ENCODE measurements at places on chromosomes 11 and 22. TPM values are rescaled to one million over a fixed set of nuclear protein-coding genes. Genes with fewer than 3 reads are reported as not detected.

DNA sequence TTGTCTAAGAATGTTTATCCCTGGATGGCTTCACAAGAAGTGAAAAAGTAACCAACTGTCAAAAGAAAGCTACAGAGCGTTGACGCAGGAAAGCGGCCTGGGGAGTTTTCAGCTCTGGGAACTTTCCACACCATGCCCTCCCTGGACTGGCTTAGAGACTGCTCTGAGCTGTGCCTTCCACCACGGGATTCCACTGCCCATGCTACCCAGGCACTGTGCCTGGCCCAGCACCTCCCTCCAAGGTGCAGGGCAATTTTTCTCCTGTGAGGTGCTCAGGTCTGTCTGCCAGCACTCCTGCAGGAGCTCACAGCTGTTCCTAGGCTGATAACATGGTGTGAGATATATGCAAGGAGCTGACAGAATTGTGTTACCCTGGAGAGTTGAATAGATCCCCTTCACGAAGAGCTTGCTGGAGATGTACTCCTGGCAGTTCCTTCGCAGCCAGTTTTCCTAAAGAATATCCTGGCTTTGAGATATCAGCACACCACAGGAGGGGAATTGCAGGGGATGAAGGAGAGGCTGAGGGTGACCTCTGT is 258.3 kb upstream of the B3GAT1 start:
- H3K36me3 ChIP-seq, result no peaks in the 10 kb centered on the region
- H3K27me3 ChIP-seq, result no peaks in the 10 kb centered on the region
- no peak for DNase-seq
- no peaks in the 10 kb centered on the region for H3K4me1 ChIP-seq
- no peak overlapping the region for H3K4me3 ChIP-seq
- no peak overlapping the region for H3K27ac ChIP-seq

- peak overlapping the region; percentile 87 for H3K27ac ChIP-seq
- H3K4me1 ChIP-seq, result peaks cover 64% of the 10 kb centered on the region
- H3K36me3 ChIP-seq, result no peaks in the 10 kb centered on the region
- DNase-seq, result no peak
- peak overlapping the region; percentile 81 for H3K4me3 ChIP-seq
Observed at GRCh38 chr11:46917109-46917761, 1.1 kb downstream of the LRP4 start.

DNA sequence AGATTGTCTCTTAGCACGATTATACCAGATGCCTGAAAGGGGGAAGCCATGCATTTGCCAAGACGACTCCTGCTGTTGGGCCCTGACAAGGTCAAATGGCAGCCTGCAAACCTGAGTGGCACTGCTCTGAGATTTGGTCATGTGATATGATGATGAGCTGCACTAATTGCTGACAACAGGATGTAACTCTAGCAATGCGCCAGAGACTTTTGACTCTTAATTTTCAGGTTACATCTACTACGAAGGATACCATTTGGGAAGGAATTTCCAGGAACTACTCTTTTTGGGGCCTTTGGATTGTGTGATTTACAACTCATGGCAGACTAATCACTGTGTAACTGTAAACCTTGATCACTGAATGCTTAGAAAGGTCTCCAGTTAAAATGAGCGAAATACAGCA is 13.1 kb downstream of the TREH start:
- no peak overlapping the region for H3K27ac ChIP-seq
- no peak for DNase-seq
- no peaks in the 10 kb centered on the region for H3K4me1 ChIP-seq
- no peak overlapping the region for H3K4me3 ChIP-seq
- H3K27me3 ChIP-seq, result no peaks in the 10 kb centered on the region

DNA sequence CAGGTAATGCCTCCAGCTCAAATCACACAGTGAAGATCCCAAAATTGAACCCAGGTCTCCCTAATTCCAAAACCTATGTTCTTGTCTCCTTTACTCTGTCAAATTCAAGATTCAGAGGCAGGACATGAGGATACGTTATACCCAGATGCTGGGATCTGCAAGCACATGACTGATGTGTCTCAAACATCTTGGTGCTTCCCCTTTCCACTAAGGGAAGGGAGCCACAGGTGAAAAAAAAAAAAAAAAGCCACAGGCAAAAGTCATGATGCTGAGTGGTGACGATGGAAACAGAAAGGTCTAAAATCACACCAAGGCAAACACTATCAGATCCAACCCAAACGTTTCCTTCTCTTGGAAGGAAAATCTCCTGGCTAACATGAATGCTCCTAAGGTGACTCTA is 24.0 kb downstream of the ABTB2 start:
- H3K36me3 ChIP-seq, result no peaks in the 10 kb centered on the region
- H3K4me1 ChIP-seq, result peaks cover 26% of the 10 kb centered on the region
- H3K27ac ChIP-seq, result no peak overlapping the region
- no peaks in the 10 kb centered on the region for H3K27me3 ChIP-seq

DNA sequence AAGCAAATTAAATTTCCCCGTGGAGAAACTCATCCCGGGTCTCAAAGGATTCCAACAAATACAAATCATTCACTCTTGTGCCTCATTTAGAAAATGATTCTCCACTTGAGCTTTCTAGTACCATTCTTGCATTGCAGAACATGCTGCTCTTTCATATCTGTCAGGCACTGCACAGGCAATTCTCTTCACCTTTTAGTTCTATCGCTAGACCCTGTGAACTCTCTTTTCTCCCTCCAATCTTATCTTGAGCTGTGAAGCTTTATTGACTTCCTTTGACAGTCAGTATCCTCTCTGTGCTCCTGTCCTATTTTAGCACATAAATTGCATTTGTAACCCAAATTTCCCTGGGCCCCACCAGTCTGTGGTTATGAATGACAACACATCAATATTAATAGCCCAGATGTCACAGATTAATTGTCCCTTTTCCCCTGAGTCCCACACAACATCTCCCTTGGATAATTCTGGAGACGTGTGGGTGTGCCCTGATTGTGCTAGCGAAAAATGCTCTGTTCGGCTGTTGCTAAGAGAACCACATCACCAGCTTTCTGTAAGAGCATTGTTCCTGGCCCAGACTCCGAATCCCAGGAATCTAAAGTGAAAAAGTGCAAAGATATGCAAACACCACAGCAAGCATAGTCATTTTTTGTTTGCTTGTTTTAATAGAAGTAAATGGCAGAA is 22.4 kb upstream of the SC5D start:
- H3K27ac ChIP-seq, result no peak overlapping the region
- H3K27me3 ChIP-seq, result peaks cover 13% of the 10 kb centered on the region
- no peaks in the 10 kb centered on the region for H3K4me1 ChIP-seq
- no peak overlapping the region for H3K4me3 ChIP-seq

DNA sequence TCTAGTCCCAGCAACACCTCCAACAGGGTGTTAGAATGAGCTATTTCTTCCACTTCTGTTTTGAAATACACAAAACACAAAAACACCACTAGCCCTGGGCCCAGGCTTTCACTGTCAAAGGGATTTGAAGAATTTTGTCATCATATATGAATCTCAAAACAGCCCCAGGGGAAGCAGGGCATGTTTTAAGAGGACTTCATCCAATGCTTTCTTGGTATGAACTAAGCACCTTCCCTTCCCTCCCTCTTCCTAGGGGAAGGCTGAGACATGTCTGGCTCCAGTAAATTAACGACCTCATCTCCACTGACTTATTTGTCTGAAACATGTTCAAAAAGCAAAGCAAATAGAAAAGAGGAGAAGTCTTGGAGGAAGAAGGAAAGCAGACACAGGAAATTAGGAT is 75.7 kb upstream of the INCENP start:
- H3K36me3 ChIP-seq, result no peaks in the 10 kb centered on the region
- no peak overlapping the region for H3K4me3 ChIP-seq
- no peak overlapping the region for H3K27ac ChIP-seq
- DNase-seq, result no peak
- H3K27me3 ChIP-seq, result no peaks in the 10 kb centered on the region

DNA sequence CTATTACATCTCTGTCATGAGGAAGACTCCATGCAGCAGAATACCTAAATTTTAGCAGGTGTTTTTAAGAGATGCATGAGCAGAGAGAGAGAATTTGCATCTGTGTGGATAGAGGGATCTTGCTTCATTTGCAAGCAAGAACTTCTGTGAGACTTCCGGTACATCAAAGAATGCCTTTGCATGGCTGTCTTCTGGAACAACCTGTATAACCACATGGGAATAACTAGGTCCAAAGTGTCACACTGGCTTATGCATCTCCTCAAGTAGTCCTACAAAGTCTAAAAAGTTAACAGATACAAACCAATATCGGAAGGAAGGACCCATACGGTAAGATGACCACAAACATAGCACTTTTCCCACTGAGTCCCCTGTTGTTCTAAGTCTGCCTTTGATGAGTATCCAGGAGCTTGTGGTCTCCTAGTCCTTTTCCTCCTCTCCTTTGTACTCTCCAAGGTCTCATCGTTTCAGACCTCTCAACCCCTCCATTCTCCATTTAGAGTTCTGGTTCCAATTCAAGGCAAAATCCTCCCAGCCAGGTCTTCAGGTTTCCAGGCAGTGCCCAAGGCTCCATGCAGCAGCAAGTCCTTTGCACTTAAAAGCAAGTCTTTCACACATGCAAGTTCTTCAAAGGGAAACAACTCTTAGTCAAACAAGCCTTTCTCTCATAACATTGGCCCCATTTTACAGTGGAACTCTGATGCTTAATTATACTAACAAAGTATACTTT is 581.7 kb upstream of the ARHGAP42 start:
- H3K27ac ChIP-seq, result no peak overlapping the region
- DNase-seq, result no peak
- no peaks in the 10 kb centered on the region for H3K36me3 ChIP-seq

GRCh38 chr11:64804346-64805210 is 1.6 kb upstream of the MAP4K2 start:
- H3K27me3 ChIP-seq, result no peaks in the 10 kb centered on the region
- H3K27ac ChIP-seq, result peak overlapping the region; percentile 85
- H3K36me3 ChIP-seq, result no peaks in the 10 kb centered on the region
- H3K4me1 ChIP-seq, result peaks cover 20% of the 10 kb centered on the region

GRCh38 chr11:71453037-71453917 is at the start of gene NADSYN1:
TSS of gene NADSYN1 (plus strand) at chr11:71453203. CDS start at chr11:71453297, 94 bp downstream.
- peaks cover 31% of the 10 kb centered on the region for H3K4me1 ChIP-seq
- H3K4me3 ChIP-seq, result peak within 1 kb of the TSS; percentile 88
- peak; percentile 95 for DNase-seq
- peak within 1 kb of the TSS; percentile 84 for H3K27ac ChIP-seq
- H3K27me3 ChIP-seq, result no peaks in the 10 kb centered on the region

- no peaks in the 10 kb centered on the region for H3K4me1 ChIP-seq
- H3K36me3 ChIP-seq, result no peaks in the 10 kb centered on the region
- DNase-seq, result no peak
- no peak overlapping the region for H3K4me3 ChIP-seq
- H3K27ac ChIP-seq, result no peak overlapping the region
- no peaks in the 10 kb centered on the region for H3K27me3 ChIP-seq
Observed at GRCh38 chr11:97140885-97141494, 751.2 kb downstream of the JRKL start.

DNA sequence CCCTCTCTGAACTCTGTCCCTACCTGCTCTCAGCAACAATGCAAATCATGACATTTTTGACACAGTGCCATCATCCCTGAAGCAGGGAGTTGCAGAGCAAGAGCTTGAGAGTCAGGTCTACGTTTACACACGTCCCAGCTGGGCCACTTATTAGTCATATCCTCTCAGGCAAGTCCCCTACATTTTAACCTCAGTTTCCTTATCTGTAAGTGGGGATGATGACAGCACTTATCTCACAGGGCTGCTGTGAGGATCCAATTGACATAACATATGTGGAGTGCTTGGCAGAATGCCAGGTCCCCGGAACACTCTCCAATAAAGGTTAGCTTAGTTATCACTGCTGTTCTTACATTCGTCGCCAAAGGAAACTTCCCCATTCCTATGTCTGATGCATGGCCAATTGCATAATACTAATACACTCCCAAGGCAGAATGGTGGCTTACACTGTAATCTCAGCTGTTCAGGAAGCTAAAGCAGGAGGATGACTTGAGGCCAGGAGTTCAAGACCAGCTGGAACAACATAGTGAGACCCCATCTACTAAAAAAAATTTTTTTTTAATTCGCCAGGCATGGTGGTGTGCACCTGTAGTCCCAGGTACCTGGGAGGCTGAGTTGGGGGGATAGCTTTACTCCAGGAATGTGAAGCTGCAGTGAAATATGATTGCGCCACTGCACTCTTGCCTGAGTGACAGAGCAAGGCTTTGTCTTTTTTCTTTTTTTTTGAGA is 16.6 kb downstream of the ASCC2 start:
- no peaks in the 10 kb centered on the region for H3K27me3 ChIP-seq
- H3K36me3 ChIP-seq, result peaks cover 71% of the 10 kb centered on the region
- no peak overlapping the region for H3K27ac ChIP-seq
- peaks cover 24% of the 10 kb centered on the region for H3K4me1 ChIP-seq
- DNase-seq, result no peak
- no peak overlapping the region for H3K4me3 ChIP-seq

GRCh38 chr11:131662317-131662972 is 292.0 kb downstream of the NTM start:
- no peak for DNase-seq
- H3K4me3 ChIP-seq, result no peak overlapping the region
- H3K4me1 ChIP-seq, result no peaks in the 10 kb centered on the region
- H3K36me3 ChIP-seq, result no peaks in the 10 kb centered on the region
- no peaks in the 10 kb centered on the region for H3K27me3 ChIP-seq

DNA sequence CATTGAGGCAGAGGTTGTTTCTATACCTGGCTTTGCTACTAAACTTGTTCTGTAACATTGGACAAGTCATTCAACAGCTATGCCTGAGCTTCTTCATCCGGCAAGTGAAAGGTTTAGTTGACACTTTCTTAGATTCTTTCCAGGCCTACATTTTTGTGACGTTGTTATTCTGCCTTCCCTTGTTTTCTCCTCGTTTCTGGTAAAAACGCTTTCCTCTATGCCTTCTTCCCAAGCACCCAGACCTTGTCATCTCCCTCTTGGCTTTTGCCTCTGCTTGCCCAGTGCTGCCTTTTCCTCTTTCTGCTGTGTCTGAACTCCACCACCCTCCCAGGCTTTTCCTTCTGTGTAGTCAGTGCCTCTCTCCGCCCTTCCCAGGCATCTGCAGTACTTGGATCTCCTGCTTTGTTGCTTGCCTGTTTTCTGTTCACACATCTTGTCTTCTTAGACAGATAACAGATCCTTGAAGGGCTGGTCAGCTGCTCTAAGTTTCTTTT is 1.4 kb upstream of the AMOTL1 start:
- peak overlapping the region; percentile 98 for H3K27ac ChIP-seq
- H3K27me3 ChIP-seq, result no peaks in the 10 kb centered on the region
- H3K4me3 ChIP-seq, result no peak overlapping the region
- no peak for DNase-seq
- H3K4me1 ChIP-seq, result peaks cover 41% of the 10 kb centered on the region

Gene C22orf42
- not detected for total RNA-seq

Gene FAM111B
- not detected for total RNA-seq

Gene PGM2L1
- total RNA-seq, result 6.8 TPM

Gene TYR
- total RNA-seq, result not detected
